ENCODE measurements at places on chromosomes 1 and 21.

DNA sequence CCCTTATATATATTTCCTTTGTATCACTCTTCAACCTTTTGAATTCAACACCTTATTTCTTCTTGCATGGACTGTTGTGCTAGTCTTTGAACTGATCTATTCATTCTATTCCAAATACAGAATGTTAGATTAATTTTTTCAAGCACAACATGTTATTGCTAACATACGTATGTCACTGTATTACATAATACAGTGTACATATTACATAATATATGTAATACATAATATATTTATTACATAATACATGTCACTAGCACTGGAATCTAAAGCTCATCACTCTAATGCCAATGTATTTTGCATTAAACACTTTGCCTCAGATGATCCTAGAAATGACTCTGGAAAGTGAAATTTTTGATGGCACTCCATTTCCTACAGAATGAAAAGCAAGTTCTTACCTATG is 59.8 kb downstream of the LRRC8D start:
- no peak for DNase-seq

GRCh38 chr1:110453829-110454228 is 2.9 kb downstream of the PROK1 start:
- no peak for DNase-seq

- peak; percentile 74 for DNase-seq
Measured at GRCh38 chr1:19476450-19477190, 8.7 kb downstream of the CAPZB start.

DNA sequence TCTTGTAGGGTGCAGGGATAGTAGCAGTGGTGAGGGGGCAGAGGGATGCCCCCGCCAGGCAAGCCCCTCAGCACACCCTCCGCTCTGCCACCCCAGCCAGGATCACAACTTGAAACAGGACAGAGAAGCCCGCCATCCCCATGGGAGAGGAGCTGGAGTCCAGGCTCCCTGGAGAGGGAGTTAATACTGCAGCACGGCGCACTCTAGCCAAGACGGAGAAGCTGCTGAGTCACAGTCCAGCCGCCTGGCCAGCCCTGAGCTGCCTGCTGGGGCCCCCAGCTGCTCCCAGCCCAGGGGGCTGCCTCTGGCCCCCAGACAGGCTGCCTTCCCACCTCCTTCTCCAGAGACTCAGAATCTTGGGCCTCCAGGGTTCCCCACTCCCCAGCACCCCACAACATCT is 87.2 kb downstream of the SYT2 start:
- DNase-seq, result no peak

- no peak for DNase-seq
Measured at GRCh38 chr1:101000131-101000873, 25.3 kb downstream of the DPH5 start.

- DNase-seq, result no peak
Measured at GRCh38 chr1:154886281-154887015, 16.4 kb upstream of the KCNN3 start.

GRCh38 chr1:67041841-67042503 is 12.0 kb downstream of the SLC35D1 start:
- DNase-seq, result no peak

- DNase-seq, result peak; percentile 4
Measured at GRCh38 chr1:207282058-207282457, 39.4 kb upstream of the CD55 start.

GRCh38 chr1:85581802-85582686 is 1.5 kb downstream of the CCN1 start:
- DNase-seq, result no peak

DNA sequence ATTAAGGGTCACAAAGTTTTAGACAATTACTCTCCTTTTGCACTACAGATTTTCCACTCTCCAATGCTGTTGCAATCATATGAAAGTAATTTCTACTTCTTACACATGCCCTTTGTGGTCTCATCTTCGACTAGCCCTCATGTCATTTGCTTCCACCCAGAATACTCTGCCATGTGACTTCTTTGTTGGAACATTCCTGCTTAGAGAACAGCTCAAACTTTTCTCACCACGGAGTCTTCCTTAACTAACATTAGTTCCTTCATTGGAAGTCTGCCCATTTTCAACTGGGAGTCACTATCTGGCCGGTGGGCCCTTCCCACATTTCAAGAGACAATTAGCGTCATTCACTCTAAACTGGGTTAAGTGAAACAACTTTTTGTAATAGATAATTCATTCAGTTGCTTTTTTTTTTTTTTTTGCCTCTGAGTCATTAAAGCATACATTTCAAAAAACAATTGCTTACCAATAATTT is 142.6 kb upstream of the PALMD start:
- no peak for DNase-seq

GRCh38 chr1:183131166-183131565 is 54.9 kb upstream of the LAMC2 start:
- no peak for DNase-seq

- no peak for DNase-seq
Measured at GRCh38 chr21:27112186-27112585, 145.3 kb upstream of the ADAMTS5 start.

GRCh38 chr1:117537291-117537920 is 68.4 kb upstream of the TENT5C start:
- peak; percentile 7 for DNase-seq

GRCh38 chr1:62585469-62586155 is 11.7 kb upstream of the ANGPTL3 start:
- no peak for DNase-seq

DNA sequence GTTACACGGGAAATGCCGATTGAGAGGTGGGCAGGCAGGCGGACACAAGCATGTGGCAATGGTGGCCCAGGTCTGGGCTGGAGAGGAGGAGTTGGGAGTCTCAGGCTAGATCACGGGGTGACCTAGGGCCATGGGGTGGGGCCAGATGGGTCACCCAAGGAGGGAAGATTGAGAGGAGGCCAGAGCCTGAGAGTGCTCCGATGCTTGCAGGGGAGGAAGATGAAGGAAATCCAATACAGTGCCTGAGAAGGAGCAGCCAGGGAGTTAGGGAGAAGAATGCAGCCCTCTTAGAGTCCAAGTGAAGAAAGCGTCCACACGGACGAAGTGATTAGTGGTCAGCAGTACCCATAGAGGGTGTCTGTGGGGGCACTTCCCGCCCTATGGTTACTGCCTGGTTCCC is 61.4 kb upstream of the FAM3B start:
- DNase-seq, result no peak

- no peak for DNase-seq
Measured at GRCh38 chr1:230986976-230987375, 8.1 kb downstream of the ARV1 start.

DNA sequence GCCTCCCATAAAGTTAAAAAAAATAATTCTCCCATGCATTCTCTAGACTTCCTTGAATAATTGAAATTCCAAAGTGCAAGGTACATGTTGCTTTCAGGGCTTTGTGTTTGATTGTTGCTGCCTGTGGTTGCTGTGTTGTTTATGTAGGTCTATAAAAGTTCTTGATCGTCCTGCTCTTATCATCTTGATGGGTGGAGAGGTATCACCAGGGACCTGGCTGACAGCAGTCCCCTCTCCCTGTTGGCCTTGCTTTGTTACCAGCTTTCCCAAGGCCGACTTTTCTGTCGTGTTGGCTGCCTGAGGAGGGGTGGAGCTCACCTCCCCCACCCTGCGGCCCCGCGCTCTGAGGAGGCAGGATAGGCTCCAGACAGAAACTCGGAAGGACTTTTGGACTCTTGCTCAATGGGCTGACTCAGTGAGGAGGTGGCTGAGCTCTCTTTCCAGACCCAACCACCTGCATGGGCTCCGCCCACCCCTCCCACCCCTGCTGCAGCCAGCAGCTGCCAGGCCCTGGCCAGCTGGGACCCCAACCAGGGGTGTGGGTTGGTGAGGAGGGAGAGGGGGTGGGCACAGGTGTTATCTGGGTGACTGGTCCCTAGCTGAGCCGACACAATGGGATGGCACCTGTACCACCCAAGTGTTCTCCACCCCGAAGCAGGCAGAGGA is 2.0 kb downstream of the INAVA start:
- no peak for DNase-seq

DNA sequence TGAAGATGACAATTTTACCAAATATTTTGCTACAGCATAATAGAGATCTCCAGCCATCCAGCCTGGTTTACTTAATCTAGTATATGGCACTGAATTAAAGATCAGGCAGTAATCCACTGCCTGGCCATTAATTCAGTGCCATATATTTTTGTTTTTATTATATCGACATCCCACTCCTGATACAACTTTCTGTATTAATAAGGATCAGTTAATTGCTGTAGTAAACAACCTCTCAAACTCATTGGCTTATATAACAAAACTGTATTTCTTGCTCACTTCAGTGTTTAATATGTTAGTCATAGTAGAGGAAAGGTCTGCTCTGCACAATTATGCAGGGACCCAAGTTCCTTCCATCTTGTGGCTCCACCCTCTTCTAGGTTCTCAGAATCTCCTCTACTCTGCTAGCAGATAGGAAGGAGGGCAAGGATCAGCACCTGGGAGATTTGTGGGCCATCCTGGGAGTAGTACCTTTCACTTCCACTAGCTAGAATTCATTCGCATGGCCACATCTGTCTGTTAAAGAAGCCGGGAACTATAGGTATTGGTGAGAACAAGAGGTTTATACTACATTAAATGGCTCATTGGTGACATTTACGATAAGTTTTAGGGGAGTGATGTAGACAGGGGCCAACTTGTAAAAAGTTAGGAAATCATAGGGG is 3.6 kb upstream of the ZDHHC18 start:
- no peak for DNase-seq

- DNase-seq, result no peak
Measured at GRCh38 chr21:27505516-27505915, 538.6 kb upstream of the ADAMTS5 start.

GRCh38 chr1:22137004-22137720 is 5.7 kb downstream of the WNT4 start:
- no peak for DNase-seq

DNA sequence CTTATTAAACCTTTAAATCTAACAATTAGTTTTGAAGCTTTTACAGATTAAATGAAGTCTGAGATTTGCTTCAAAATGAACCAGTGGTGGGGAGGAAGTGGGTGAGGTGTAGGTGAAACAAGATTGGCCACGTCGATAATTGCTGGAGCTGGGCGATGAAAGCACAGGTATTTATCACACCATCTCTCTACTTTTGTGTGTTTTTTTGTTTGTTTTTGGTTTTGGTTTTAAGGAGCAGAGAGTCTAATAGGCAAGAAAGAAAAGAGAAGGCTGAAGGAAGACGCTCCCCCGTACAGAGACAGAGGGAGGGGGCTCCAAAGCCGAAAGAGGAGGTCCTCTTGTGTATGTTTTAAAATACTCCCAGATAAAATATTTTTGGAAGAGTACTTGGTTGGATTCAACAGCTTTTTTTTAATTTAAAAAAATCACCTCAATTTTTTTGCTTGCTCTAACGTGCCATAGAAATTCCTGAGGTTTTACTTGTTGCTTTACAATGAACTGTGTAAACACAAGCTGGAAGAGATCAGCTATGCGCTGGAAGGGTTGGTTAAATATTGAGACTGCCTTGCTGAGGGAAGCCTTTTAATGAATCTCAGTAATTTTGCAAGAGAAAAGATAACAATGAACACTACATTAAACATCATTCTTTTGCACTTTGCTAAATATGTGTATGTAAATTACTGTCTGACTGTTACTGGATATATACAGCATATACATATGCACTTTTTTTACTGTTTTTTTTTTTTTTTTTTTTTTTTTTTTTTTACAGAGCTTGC is 6.7 kb upstream of the LGALS8 start:
- peak; percentile 57 for DNase-seq

DNA sequence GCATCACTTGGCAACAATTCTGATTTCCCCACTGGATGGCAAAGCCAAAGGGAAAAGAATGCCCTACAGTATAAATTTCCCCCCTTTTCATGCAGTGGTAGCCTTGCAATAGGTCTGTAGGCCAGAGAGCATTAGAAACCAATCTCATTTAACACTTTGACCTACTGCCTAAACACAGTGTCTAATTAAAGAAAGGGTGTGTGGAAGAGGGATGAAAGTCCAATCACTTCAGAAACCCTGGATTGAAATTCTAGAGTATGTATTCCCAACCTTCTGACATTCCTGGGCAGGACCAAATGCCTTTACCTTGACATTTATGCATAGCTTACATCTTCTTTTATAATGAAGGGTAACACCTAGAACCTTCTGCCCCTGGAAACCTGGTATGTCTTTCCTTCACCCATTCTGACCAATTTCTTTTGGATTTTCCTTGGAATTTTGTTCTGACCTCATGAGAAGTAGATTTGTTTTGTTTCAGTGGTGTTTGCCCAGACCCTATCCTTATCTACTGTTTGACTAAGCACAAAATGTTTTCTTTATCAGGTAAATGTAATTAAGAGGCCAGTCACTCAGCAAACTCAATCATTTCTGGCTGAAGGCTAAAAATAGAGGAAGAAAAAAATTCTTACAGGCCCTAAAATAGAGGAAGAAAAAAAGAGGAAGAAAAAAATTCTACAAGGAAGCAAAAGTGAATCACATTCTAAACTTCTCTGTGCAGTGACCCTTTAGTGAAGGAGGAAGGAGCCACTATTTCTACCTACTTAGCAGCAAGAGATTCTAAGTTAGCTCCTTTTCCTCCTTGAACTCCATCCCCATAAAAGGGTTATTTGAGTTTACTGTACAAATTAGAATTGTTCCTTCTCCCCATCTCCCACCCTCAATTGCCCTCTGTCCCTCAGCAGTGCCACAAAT is 129.5 kb upstream of the DSCAM start:
- DNase-seq, result no peak

DNA sequence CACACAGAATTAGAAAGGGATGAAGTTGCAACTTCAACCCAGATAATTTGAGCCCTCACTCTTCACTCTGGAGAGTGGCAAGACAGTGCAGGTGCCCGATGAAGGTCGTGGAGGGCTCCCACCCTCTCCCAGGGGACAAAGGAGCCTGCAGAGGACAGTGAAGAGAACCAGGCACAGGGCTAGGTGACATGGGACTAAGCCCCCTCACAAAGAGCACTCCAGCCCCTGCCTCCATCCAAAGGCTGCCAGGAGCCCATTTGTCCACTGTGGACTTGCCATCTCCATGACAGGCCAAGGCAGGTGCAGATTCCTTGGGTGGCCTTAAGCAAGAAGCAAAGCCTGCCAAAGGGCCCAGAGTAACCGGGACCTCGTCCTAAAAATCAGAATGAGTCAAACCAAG is 15.1 kb downstream of the ERRFI1 start:
- no peak for DNase-seq

DNA sequence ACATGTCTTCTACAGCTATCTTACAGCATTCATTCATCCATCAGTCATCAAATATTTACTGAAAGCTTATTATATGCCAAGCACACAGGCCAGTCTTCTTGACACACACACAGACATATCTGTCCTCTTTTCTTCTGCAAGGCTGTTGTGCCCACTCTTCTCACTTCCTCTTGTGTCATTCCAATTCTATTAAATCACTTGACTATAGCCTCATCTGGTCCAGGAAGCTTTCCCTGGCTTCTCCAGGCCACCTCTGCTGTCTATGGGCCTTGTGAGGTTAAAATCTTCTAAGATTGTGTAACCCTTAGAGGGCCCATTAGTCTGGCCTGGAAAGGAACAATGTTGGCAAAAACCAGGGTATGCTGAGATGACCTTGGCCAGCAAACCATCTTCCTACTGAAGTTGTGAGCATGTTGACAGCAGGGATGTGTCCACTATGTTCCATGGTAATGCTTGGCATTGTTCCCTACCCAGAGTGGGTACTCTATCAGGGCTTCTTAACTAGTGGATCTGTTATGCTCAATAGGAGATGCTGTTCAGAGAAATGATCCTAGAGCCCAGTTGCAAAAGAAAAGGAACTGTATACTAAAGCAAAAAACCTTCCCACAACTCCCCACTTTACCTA is 5.3 kb downstream of the TRAF3IP3 start:
- DNase-seq, result no peak

Data from CD4-positive, alpha-beta T cell treated with Interleukin-12 subunit alpha and Interleukin-12 subunit beta, for 1 hour (primary cell).